ENCODE measurements at places on chromosomes 6 and 20.

DNA sequence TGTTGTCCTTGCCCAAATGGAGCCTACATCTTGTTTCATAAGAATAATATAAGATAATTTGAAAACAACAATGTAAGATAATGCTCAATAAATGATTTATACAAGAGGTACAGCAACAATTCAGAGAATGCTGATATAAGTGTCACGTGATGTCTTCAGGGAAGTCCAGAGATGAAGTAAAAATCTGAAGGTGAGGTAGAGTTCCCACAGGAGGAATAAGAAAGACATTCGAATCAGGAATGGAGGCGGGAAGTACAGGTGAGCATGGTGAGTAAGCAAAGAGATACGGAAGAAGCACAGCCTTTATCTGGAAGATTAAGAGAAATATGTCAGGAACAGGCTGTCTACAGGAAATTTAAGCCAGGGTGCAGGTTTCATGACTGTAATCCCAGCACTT, 165.9 kb upstream of the MARCKS start:
- DNase-seq = no peak

DNA sequence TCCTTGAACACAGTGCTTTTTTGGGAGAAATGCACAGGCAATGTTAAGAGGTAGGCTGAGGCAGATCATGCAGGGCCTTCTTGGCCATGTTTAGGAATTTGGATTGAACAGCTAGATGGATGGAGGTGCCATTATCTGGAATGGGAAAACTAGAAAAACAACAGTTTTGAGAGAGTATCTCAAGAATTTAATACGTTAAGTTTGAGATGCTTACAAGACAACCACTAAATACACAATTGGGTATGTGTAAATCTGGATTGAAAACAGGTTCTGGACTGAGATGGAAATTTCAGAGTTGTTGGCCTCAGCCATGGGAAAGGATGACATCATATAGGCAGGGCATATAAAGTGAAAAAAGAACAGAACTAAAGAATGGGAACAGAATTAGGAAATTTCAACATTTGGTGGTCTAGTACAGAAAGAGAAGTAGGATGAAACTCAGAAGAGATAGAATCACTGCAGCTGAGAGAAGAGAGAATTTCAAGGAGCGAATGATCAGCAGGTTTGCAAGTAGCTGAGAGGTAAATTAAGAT, 37.1 kb downstream of the NCOA7 start:
- DNase-seq = no peak

DNA sequence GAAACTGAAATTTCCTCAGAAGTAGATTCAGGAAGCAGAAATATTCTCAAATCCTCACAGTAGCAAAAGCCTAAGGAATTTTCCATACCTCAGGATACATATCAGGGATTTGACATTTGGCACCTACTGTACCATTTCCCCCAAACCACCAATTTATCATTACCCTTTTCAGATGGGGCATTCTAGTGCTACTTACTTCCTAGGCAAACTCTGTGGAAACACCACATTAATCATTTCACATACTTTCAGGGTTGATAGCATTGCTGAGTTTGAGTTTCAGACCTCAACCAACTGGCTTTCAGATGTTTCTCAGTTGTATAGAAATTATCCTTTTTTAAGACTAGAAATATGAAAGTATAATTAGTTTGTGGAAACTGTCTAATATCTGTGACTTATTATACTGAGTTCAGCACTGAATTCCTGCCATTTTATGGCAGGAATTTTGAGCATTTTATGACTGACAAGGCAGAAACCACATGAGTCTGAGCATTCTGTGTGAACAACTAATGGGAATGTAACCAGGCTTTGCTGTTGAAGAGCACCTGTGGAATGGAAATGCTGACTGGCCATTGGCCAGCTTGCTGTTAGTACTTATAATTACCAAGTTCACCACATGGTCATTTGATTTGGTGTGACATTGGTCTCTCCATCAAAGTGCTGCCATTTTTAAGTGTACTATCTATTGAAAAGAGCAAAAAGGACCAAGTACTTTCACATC, 35.1 kb upstream of the IRAK1BP1 start:
- no peak for DNase-seq

- DNase-seq = no peak
Measured at GRCh38 chr20:38202153-38202981, 37.3 kb upstream of the TGM2 start.

GRCh38 chr6:126766820-126767219, 351.7 kb upstream of the RSPO3 start:
- DNase-seq = no peak

DNA sequence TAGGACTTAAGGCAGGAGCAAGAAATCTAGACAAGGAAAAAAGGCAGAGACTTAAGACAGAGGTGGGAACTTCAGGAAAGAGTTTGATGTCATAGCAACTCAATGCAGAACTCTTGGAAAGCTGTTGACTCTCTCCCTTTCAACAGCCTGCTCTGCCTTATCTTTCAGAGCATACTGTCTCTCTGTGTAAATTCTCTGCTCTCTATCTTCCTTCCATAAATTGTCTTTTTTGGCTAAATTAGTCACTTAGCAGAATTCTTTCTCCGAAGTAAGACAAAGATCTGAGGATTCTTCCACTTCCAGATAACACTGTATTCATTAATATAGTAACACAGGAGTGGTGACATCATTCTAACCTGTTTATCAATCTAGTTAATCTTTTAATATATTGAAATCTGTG, 80.2 kb downstream of the PLG start:
- DNase-seq = no peak

Data from naive thymus-derived CD8-positive, alpha-beta T cell (primary cell).